ENCODE measurements at places on chromosomes 12 and 14.

GRCh38 chr12:107558816-107559382, 126.7 kb upstream of the PWP1 start:
- DNase-seq = no peak

DNA sequence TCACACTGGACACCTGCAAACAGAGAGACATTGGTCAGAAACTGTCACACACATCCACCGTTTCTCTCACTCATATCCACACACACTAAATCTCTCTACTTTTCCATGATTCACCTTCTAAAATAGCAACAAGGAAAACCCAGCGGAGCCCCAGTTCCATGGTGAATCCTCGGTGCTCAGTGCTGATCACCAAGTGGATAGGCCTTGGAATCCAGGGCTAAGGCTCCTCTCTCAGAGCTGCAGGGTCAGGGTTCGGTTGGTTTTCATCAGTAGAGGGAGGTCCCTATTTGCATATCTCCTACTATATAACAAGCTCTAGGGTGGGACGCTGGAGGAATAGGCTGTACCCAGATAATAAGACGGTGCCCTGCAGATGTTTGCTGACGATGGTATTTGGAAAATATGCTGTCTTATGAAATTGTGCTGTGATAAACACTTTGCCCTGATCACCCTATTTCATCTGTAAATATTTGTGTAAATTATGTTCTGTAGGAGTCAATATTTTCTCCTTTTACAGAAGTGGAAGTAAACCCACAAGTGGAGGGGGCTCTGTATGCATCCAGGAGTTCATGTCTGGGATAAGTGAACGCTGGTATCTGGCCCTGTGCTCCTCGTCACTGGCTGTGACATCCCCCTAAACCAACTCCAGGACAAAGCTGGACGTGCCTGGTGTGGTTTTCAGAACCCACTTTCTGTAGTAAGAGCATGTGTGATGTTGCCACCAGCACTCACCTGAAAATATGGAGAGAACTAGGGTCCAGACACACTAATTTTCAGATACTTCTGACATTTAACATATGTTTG, 709.2 kb downstream of the TMEM121 start:
- no peak for DNase-seq

DNA sequence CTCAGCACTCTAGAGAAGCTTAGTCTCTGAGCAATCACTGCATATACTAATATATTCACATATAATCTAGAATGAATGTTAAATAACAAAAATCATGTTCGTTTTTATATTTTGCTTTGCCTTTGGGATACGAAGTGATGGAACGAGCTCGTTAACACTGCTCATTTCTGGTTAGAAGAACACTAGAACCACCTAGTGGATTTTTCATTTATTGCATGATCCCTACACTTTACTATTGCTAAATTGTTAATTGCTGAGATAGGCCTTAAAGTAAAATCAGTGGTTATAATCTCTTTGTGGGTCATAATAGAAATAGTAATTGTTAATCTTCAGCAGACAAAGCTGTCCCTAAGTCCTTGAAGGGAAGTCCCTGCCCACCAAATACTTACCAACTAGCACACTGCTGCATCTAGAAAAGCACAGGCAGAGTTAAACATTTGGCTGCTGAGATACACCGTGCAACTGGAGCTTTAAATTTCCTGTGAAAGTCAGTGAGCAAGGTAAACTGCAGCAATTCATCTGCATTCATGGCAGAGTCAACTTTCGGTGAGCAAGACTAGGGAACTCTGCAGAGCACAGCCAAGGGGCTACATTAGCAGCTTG, 353.7 kb downstream of the APAF1 start:
- no peak for DNase-seq

DNA sequence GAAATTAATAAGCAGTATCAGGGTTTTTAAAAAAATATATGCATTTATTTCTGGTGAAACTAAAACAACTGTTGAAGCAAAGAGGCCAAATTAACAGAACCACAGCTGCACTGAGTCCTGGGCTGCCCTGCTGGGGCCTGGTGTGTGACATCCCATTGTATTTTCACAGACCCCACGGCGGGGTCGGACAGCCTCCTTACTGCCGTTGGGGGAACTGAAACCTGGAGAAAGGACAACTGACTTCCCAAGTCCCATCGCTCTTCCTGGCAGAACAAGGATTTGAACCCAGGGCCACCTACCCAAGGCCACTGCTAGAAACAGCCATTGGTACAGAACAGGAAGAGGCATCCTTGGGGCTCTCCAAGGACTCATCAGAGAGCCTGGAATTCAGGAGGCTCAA, 114.8 kb upstream of the SFSWAP start:
- DNase-seq = no peak

DNA sequence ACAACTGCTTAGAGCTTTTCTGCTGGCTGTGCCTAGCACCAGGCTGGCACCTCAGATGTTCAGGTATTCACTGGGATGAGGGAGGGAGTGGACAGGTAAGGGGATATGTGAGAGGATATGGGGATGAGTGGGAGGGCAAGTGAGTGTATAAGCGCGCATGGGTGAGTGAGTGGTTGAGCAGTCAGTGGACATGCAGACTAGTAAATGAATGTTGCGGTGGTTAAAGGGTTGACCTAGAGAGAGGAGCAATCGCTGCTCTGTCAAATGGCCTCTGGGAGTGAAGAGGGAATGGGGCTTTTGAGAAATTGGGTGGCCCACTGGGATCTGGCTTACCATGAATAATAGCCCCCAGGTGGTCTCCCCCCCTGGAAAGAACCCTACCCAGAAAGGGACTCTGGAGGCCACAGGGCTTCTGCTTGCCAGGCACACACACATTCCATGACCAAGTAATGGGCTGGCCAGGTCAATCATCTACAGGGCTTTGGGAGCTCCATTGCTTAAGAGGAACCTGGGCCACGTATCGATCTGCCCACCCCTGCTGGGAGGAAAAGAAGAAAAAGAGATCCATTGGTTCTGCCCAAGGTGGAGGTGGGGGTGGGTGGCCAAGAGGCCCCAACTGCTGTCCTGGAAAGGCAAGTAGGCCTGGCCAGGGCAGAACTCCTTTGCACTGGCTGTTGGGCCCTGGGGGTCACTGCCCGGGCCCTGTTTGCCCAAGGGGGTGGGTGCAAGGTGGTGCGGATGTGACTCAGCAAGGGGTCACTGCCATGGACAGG, 30.8 kb upstream of the ZFP36L1 start:
- no peak for DNase-seq

DNA sequence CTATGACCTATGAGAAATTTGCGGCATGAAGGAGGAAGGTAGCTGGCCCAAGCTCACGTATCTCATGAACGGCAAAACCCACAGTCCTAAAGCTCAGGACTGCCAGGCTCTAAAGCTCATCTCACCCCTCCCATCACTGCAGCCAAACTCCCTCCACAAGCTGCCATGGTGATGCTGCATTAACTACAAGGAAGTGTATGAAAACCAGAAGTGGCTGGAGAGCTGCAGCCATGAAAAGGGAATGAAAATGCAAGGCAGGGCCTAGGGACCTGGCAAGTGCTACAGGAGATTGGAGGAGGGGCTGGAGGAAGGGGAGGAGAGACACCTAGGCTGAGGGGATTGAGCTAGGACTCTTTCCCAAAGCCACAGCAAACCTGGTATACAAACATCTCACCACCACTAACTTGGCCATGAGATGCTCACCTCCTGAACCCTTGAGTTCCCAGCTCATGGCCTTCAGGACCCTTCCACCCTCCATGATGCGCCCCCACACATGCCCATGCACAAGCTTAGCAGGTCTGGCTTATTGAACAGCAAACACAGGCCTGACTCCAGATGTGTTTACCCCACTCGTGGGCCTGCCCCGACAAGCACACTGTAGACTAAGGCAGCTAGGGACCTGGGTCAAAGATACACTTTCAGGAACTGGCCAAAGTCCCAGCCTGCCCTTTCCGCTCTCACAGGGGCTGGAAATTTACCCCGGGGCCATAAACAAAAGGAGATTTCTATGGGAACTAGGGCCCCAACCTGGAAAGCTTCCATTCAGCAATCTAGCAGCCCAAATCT, 42.0 kb downstream of the LTBP2 start:
- no peak for DNase-seq

DNA sequence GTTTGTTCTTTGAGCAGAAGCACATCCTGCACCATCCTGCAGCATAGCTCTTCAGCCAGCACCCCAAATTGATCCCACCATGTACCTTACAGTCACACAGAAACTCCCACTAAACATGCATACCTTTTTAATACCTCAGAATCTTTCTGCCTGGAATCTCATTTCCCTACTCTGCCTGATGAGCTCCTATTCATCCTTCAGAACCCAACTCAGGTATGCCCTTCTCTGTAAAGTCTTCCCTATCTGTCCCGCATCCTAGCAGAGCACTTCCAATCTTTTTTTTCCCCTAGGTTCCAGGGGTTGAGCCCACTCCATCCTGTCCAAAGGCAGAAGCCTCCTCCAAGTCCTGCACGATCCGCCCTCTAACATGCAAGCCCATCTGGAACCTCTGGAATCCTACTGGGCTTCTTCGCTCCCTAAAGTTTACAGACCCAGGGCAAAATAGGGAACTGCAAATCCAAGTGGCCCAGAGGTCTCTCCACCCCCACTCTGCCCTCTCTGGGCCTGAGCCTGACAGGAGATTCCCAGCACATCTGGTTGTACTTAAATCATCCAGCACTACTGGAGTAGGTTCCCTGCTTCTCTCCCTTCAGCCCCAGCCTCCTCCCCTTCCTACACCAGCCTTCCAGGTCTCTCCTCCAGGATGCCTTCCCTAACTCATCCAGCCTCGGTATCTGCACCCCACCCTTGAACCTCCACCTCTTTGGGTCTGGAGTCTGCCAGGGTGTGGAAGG, 4.1 kb upstream of the FIGNL2 start:
- DNase-seq = no peak

DNA sequence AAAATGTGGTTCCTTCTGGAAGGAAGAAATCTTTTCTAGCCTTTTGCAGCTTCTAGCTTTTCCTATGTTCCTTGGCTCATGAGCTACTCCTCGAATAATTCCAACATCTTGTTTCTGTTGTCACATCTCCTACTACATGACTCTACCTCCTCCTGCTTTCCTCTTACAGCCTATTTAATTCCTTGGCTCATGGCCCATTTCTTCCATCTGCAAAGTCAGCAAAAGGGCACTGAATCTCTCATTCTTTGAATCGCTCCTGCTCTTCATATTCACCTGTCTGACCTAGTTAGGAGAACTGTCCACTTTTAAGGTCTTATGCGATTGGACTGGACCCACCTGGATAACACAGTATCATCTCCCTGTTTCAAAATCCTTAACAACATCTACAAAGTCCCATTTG, 15.8 kb downstream of the PRKD1 start:
- no peak for DNase-seq

DNA sequence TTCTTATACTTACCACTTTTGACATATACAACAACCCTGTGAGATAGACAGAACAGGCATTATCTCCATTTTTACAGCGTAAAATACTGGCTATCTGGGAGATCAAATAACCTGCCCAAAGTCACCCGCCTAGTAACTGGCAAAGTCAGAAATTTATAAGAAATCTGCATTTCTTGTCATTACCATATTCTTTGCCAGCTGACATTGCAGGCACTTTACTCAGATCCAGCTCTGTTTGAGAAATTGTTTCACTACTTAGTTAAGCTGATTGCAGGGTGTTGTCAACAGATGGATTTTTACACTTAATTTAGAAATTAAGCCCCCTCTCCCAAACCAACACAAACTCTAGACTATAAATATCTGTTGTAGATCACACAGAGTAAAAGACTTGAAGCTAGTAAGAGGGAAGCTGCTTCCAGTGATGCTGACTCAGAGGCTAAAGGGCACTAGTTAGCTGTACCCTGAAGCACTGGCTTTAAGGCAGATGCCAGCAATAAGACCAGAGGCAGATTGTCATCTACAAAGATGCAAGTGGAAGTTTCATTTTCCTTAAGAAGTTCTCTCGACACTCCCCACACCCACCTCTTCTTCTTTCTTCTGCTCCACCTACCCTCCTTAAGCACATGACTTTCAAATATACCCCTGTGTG, 153.1 kb downstream of the ANO6 start:
- DNase-seq = no peak

GRCh38 chr12:8089716-8090115, 7.6 kb downstream of the NECAP1 start:
- no peak for DNase-seq

DNA sequence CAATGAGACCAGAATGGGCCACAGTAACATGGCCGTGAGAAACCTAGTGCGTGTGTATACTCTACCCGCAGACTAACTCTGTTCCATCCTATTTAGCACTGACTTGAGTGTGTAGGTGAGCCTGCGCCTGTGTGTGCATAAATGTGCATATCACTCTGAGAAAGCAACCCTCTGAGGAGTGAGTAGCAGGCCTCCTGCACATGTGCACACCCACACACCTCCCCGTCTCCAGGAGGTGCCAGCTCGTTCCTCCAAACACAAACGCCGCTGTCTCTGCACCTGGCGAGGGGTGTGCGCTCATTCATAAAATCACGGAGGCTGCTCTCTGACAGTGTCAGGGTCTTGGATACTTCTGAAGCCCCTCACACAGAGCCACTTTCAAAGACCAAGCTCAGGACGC, 138.9 kb downstream of the GCH1 start:
- DNase-seq = no peak

DNA sequence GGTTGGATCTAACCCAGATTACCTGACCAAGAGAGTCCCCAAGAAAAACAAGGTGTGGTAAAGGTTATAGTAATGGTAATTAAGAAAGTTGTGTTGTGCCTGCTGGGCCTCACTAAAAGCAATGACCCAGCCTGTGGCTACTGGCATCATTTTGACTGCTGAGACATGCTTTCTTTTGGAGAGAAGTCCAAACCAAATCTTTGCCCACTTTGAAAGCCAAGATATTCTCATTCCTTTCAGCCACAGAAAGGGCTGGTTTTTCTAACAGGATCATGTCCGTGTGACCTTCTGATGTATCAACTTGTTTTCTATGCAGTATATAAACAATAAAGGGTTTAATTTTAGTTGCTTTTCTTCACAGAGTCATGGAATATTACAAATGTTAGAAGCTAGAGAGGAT, 388.6 kb downstream of the RAD51B start:
- no peak for DNase-seq

Measured in activated T-helper 1 cell treated with anti-CD3 and anti-CD28 coated beads, Interleukin-2, amount 50 U/mL, for 16 hours (primary cell).